ENCODE measurements at places on chromosomes 7 and 10. TPM values are rescaled to one million over a fixed set of nuclear protein-coding genes. Genes with fewer than 3 reads are reported as not detected.

DNA sequence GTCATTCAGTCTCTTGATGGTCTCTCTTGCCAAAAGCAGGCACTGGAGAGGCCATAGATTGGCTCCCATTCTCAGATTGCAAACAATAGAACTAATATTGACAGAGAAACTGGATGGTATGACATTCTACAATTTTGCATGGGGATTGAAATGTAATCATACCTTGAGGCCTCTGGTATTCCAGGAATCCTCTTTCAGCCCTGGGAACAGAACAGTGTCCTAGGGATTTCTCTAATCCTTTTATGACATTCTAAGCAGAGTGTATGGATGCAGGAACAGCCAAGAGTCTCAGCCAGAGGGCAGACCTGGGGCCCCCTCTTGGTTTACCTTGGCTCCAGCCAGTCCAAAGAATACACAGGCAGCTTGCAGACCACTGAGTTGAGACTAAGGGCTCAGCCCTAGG lies 206.4 kb downstream of the KCNMA1 start:
- no peak for DNase-seq

- no peak for DNase-seq
Measured at GRCh38 chr7:75655536-75655935, 83.2 kb downstream of the HIP1 start.

DNA sequence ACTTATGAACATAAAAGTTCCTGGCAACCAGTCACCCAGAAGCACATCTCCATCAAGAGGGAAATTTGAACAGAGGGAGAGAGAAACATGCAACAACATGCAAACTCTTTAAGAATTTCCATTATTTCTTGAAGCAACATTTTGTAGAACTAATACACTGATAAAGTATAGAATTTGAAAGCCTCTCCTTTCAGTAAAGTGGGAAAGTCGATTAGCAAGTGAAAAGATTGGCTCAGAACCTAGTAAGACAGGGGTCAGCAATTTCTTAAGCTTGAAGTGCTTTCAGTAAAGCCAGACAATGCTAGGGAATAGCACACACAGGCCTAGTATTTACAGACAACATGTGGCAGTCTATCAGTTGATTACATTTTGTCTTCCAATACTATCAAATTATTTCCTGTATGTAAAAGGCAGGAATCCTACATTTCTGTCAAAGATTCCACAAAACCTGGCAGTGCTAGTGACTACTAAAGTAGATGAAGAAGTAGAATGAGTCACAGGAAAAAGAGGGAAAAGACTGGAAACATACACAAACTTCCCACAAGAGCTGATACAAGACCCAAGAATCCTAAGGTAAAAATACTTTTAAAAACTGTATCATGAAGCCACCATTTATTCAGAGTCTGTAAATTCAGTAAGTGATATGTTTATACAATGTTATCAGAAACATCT lies 25.2 kb downstream of the DNAJC1 start:
- DNase-seq = no peak

Gene SNX10
- total RNA-seq = 51.1 TPM

Gene WDR11
- 33.9 TPM for total RNA-seq

GRCh38 chr10:103533827-103534226 lies 40.3 kb downstream of the NEURL1 start:
- no peak for DNase-seq

GRCh38 chr10:34024693-34025425 lies 690.4 kb upstream of the NRP1 start:
- DNase-seq = peak; percentile 13

DNA sequence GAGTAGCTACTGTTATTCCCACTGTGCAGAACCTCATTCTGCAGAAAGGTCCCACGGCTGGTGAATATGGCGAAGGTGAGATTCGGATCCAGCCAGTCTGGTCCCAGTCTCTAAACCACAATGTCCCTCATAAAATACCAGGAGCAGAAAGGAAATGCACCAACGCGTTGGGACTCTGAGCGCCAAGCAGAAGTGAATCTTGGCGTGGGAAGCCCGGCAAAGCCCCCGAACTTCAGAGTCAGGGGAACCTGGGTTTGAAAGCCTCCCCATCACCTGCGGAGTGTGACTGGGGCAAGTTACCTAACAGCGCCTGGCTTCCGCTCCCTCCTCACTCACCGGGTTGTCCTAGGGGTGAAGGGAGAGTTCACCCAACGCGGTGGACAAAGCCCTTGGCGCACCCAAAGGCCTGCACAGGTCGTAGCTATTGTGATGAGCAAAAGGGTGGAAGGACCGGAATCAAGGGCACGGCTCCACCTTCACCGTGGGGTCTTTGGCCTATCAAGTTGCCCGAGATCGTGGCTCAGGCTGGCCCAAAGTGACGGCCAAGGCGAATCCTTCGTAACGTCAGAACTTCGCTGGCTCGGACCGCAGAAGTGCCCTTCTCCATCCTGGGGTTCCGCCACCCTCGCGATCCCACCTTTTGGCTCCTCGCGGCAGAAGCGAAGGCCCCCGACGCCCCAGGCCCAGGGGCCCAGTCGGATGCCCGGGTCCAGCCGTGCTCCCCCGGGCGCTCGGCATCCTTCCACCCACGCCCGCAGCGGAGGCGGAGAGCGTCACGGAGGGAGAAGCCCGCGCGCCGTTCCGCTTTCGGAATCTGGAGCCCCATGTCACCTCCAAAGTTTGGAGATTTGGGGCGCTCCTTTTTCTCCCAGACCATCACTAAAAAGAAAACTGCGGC lies 811 bp downstream of the RGS10 start:
- peak; percentile 79 for DNase-seq

- DNase-seq = no peak
Measured at GRCh38 chr7:106294334-106294733, 9.6 kb upstream of the NAMPT start.

GRCh38 chr7:25720427-25720826 lies 431.6 kb upstream of the NFE2L3 start:
- no peak for DNase-seq

Gene UBN2
- 7.6 TPM for total RNA-seq

- no peak for DNase-seq
Measured at GRCh38 chr10:100736144-100736808, 9.1 kb upstream of the PAX2 start.

Gene CPVL
- total RNA-seq = not detected

Gene TLL2
- total RNA-seq = 0.18 TPM

DNA sequence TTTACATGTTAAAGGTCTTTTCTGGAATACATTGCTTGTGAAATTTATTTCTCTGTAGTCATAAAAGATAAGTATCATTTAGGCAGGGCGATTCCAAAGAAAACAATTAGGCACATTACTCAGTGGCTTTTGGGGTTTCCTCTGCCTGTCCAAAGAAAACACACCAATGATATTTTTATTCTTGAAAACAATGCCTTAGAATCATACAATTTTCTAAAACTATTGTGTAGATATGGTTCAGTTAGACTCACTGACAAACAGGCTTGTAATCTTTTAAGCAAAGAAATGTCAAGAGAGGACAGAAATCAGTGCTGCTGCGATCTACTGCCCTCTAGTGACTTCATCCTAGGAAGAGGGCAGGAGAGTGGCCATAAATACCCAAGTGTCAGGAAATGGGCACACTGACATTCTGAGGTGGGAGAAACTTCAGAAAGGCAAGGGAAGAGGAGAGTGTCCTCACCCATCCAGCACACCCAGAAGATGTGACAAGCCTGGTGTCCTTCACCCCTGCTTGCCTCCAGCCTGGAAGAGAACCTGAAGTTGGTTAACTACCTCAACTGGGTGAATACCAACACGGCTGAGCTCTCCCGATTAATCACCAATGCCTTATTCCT lies 120.5 kb downstream of the GALNT11 start:
- peak; percentile 54 for DNase-seq

DNA sequence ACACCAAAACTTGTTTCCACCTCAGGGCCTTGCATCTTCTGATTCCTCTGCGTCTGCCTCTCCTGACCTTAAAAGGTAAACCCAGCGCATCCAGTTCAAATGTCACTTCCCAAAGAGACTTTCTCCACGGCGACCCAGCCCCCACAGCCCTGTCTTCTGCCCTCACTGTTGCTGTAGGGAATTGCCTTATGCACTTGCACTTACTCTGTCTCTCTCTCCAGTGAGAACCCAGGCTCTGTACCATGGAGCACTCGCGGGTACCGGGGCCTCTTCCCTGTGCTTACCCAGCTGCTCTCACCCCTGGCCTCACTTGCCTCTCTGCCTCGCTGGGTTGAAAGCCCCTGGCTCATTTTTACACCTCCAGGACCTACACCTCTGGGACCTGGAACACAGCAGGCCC lies 48.4 kb downstream of the AOC1 start:
- DNase-seq = no peak

Gene NANOS1
- total RNA-seq = 0.20 TPM

Gene PTPRN2
- total RNA-seq = 0.49 TPM

GRCh38 chr7:30139836-30140384 lies 5.1 kb downstream of the MTURN start:
- no peak for DNase-seq

Gene VWA2
- total RNA-seq = not detected

Gene AKR1C2
- not detected for total RNA-seq

DNA sequence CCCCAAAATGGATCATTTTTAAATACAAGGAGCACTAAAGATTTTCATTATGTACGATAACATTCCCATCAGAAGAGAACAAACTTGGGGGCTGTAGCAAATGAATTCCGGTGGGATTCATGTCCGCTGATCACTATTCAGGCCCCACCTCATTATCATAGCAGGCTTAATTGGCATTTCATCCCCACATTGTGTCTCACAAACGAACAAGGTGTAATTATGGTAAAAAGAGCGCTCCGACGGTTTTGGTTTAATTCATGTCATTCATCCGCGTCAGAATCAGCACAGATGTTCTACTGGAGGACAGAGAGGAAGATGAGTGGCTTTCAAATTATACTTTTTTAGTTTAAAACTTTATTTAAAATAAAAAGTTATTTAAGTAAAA lies 124.7 kb downstream of the MAD1L1 start:
- no peak for DNase-seq

Gene PTPRE
- total RNA-seq = 22.3 TPM

DNA sequence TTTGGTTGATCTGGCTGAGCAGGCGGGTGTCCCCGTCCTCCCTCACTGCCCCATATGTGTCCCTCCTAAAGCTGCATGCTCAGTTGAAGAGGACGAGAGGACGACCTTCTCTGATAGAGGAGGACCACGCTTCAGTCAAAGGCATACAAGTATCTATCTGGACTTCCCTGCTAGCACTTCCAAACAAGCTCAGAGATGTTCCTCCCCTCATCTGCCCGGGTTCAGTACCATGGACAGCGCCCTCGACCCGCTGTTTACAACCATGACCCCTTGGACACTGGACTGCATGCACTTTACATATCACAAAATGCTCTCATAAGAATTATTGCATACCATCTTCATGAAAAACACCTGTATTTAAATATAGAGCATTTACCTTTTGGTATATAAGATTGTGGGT lies 26.9 kb upstream of the TRIM56 start:
- DNase-seq = peak; percentile 61

DNA sequence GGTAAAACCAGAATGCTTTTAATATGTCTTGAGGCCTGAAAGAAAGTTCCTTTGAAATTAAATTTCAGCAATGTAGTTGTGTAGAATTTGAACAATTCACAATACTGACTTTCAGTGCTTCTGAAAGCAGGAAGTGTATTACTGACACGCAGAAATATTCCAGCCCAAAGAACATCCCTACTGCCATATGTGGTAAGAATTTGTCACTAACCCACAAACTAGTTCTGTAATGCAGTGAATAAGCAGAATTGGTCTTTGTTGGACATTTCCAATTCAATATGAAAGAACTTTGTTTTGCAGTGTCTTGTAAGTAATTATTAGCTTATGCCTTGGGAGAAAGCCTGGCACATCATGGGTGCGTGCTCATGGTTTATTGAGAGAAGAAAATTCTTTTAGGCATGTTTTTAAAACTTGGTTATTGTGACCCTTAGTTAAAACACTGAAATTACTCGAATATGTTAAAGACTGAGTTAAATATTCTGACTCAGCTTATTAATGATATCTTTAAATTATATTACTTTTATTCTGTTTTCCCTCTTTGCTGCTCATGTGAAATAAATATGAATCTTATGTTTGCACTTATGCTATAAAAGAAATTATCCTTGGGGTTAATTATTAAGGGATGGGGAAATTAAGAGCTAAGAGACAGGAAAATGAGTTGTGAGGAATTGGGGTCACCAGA lies 33.4 kb downstream of the PTPN12 start:
- no peak for DNase-seq

DNA sequence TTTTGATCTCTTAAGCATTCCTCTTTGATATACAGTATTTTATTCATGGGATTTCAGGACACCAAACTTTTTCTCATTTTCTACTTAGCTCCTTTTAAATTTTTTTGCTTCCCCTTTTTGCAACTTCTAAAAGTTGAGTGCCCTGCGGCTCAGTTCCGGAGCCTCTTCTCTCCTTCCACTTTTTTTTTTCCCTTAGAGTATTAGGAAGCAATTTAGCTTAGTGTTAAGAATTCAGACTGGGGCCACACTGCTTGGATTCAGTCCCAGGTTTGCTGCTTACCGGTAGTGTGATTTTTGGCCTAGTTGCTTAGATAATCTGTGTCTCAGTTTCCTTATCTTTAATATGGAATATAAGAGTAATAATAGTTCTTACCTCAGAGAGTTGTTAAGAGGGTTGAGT lies 3.4 kb downstream of the STAM start:
- DNase-seq = no peak

Data from activated CD8-positive, alpha-beta T cell treated with anti-CD3 and anti-CD28 coated beads for 36 hours (primary cell).